ENCODE measurements at places on chromosomes 12 and 14.

- no peak for DNase-seq
Measured at GRCh38 chr12:45125997-45126396, 75.1 kb upstream of the DBX2 start.

- DNase-seq: no peak
Measured at GRCh38 chr14:52954346-52955214, 3.7 kb upstream of the FERMT2 start.

DNA sequence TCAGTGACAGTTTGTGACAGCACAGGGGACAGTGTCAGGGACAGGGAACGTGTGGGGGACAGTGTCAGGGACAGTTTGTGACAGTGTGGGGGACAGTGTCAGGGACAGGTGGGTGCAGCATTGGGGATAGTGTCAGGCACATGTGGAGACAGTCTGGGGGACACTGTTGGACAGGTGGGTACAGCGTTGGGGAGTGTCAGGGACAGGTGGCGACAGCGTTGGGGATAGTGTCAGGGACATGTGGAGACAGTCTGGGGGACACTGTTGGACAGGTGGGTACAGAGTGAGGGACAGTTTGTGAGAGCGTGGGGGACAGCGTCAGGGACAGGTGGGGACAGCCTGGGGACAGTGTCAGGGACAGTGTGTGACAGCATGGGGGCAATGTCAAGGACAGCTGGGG is 140.0 kb downstream of the TMEM121 start:
- no peak for DNase-seq

- DNase-seq: peak; percentile 77
Measured at GRCh38 chr12:54993181-54993835, 8.7 kb upstream of the TESPA1 start.

- DNase-seq: peak; percentile 23
Measured at GRCh38 chr14:81311778-81312177, 88.3 kb downstream of the STON2 start.

- DNase-seq: no peak
Measured at GRCh38 chr14:35416108-35416750, 11.7 kb upstream of the NFKBIA start.

GRCh38 chr12:85641796-85642195 is 194.4 kb downstream of the RASSF9 start:
- DNase-seq: no peak
